Activated naive CD4-positive, alpha-beta T cell treated with Interleukin-2 at 50 U/mL for 16 hours (primary cell): ENCODE measurements at places on chromosomes 7 and 10.

DNA sequence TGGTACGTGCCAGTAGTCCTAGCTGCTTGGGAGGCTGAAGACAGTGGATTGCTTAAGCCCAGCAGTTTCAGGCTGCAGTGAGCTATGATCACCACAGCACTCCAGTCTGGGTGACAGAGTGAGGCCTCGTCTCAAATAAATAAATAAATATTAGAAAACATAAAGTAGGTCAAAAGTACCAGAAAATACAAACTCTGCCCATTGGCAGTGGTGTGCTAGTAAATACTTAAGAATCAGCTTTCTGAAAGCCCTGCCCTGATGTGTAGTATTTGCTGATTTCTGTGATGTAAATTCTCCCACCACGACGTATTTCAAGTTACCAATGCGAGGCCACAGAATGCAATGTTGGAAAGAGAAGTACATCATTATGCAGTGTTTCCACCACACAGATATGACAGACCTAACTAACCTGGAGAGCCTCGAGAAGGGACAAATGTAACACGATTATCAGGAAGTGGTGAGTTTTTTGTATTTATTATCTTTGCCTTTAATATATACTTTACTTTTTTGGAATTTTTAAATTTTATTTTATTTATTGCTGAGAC, 11.8 kb upstream of the MAP3K8 start:
- DNase-seq = no peak

DNA sequence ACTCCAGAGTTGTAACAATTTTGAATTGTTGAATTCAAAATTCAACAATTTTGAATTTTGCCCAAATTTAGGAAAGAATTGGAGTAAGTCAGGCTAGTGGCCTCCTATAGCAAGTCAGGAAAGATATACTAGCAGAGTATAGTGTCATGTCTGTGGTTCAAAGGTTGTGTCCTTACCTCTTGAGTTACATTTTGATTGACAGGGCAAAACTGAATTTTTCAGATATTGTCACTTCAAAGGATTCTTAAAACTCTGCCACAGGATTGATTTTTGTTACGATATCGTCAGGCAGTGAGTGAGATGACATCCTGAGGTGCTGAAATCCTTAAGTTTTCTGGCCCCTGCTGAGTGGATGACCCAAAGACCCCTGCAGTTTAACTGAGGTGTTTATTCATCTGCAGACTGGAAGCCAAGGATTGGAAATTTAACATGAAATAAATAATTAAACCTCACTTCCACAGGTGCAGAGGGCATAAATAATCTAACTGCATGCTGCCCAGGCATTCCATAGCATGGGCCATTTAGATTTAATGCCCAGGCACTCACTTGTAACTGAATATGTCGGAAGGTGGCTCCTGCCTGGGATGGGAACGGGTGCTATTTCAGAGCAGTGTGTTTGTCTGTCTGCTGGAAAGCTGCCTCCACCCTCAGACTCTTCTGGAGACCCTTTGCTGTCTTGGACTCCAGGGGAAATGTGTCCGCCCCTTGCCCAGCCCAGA, 50.8 kb downstream of the RBM20 start:
- no peak for DNase-seq

- no peak for DNase-seq
These were observed 252.4 kb downstream of the DIP2C start for GRCh38 chr10:436911-437665.

DNA sequence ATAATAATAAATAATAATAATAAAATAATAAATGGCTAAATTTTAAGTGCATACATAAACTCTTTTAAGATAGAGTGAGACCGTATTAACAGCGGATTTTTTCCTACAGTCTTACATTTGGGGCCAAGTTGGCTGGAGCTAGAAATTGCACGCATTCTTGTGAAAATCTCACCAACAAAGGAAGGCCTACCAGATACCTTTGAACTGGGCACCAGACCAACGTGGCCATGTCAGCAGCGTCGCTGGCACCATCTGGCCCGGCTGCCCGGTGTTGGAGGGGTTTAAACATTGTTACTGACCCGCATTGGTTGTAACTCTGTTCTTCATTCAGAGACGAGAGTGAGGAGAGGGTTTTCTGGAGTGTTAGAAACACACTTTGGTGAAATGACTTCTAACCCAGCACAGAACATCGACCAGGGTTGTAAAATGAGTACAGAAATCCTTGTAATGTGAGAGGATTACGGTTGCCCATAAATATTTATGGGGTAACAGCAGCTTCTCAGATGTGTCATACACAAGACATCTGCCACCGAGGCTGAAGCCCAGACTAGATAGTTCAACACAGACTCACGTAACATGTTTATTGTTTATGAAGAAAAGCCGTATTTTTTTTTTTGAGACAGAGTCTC, 34.6 kb upstream of the UNCX start:
- no peak for DNase-seq

DNA sequence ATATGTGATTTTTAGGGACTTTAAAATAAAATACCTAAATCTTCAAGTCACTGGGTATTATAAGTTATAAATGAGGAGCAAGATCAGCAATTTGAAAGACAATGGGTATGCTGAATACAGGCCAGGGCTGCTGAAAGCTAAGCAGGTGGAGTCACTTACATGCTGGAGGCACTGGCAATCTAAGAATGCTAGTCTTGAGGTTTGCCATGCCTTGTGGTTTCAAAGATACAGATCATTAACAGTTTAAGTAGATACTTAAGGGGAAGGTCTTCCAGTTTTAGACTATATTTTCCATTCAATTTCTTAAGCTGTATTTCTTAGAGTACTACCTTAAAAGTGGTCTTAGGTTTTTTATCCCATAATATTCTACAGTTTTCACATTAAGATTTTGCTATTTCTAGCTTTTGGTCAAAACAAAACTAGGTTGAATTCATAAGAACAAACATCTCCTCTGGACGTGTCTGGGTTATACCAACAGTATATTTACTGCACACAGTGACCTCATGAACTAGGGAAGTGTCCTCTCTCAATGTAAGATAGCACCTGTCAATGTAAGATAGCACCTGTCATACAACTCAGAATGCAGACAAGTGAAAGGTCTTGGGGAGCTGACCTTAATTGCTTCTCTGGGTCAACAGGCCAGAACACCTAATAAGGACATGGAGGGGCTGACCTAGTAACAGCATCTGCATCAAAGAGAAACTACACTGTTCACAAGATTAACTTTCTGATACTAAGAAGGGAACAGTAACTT, 2.0 kb downstream of the SRI start:
- DNase-seq = no peak

DNA sequence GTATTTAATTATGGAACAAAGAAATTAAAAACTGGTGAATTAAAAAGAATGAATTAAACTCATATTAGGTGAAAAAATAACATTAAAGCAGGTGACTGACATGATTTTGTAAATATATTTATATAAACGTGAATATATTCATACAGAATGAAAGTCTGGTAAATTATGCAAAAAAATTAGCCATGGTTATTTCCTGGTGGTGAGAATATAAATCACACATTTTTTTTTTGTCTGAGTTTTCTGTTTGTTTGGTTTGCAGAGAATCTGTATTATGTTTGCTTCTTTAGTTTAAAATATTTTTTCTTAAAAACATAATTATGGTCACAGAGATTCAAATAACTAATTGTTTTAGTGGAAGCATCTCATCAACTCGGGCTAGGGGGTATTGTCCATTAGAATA, 73.0 kb upstream of the CSTF2T start:
- DNase-seq = no peak

GRCh38 chr7:92781117-92781720, 55.2 kb downstream of the CDK6 start:
- DNase-seq = no peak

DNA sequence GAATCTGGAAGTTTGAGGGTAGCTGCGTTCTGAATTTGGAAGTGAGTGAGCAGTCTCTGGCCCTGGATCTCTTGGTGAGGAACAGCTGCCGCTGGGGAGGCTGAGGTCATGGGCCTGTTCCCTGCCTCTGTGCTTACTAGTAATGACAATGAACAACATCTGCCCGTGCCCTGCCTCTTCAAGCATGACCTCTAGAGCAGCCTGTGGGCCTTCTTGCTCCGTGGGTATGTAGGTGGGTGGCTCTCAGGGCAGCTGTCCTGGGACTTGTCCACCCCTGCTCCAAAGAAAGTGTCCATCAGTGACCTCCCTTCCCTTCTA, 186.2 kb downstream of the CXCL12 start:
- DNase-seq = no peak

GRCh38 chr10:27319752-27320431, 79.3 kb upstream of the ACBD5 start:
- DNase-seq = peak; percentile 6

DNA sequence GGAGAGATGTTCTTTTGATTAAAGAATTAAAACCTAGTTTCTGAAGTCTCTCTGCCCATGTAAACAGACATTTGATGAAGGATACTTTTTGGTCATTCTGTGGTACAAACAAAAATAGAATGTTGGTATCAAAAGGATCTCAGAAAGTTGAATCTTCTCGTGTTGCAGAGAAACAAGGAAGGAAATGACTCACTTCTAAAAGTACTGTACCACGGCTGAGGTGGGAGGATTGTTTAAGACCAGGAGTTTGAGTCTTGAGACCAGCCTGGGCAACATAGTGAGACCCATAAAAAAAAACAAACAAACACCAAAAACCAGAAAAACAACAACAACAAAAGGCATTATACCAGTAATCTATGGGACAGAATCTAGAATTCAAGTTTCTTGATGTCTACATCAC, 69.7 kb downstream of the PRSS58 start:
- DNase-seq = no peak

GRCh38 chr7:30727061-30727945, 24.6 kb upstream of the INMT start:
- DNase-seq = peak; percentile 31

DNA sequence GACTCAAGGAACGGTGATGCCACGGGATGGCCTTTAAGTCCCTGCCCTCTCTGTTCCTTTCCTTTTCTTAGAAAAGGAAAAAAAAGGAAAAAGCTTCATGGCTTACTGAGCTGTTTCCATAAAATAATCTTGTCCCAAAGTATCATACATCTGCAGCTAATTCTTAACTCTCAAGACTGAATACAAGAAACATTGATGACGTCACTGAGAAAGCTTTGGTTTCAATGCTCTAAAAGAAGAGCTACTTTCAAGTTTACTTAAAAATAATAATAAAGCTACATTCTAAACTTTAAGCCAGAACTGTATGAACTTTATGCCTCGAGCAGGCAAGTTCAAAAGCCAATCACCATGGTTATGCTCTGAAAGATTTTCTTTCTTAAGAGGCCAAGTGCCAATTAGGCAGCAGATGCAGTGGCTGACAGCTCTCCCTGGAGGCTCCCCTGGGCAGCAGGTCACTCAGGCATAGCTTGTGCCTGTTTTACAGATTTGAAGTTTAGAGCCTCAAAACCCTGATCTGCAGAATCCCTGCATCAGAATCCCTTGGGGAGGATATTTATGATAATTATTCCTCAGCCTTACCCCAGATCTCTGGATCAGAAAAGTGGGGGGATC, 165.0 kb downstream of the CHN2 start:
- DNase-seq = no peak

DNA sequence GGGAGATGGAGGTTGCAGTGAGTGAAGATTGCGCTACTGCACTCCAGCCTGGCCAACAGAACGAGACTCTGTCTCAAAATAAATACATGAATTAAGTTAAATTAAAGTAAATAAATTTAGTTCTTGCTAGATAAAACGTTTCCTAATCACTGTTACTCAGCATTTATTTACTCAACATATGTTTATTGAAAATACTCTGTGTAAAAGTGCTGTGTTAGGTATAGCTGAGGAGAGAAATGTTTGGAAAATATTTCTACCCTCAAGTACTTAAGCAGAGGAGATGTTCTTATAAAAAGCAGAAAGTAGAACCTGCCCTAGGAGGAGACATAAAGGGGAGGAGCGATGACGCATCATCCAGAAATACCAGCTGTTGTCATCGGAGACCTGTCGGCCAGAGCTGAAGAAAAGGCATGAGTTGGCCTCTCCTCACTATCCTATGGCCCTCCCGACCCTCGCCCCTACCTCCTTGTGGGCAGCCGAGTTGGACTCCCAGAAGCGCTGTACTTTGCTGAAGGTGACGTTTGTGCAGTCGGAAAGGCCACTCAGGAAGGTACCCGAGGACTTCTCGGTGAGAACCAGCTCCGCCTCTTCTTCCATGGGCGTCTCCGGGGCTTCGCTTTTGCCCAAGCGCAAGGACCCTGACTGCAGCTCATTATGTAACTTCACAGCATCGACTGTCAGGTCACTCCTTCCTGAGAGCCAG, 1.1 kb downstream of the RRP12 start:
- DNase-seq = peak; percentile 55

DNA sequence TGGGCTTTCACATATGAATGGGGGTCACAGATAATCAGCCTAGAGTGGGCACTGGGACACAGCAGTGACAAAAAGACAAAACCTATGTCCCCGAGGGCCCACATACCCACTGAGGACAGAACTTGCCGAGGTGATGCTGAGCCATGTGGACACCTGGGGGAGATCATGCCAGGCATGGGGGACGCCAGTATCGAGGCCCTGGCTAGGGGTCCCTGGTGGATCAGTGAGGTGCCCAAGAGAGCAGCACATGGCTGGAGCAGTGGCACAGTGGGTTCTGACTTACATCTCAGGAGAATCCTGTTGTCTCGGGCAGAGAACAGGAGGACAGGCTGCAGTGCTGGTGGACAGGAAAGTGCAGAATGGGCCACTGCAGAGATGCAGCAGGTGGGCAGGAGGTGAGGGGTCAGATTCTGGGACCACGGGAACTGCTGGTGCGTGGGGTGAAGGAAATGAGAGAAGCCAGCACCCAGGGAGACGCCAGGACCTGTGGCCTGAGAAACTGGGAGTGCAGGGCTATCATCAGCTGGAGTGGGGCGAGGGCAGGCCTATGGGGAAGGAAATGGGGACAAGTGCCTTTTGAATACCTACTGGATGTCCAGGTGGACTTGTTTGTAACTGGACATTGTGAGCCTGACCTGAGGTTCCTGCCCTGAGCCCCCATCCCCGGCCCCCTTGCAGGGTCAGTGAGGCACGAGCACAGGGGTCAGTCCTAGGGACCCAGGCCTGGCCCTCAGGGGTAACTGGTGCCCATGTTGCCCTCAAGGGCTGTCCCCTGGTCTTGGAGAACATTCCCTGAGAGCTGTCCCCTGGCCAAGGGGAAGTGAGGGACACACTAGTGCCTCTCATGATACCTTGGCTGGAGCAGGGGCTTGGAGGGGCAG, 91.2 kb upstream of the RET start:
- DNase-seq = no peak

DNA sequence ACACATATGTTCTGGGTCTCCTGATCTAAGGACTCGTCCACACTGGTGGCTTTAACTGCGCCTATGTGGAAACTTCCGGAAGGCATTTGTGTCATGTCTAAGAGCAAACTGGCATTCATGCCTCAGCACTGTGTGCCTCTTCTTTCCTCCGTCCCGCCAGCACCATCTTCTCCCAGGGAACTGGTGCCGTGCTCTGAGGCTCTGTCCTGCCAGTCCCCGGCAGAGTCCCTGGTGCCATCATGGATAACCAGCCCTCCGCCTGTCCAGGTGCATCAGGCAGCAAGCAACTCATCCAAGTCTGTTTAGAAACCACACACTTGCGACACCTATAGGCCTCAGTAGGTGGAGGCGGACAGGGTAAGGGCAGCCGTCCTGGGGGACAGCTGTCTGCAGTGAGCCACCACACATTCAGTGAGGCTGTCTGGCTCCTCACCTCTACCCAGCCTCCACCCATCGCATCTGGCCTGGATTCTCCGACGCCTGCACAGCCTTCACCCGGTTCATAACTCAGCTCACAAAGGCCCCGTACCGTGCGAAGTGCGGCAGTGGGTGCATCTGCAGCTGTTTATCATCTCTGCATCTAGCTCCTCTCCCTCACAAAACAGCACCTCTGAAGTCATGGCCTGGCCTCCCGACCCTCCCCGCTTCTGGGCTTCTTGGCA, 162.7 kb downstream of the DIP2C start:
- DNase-seq = no peak

GRCh38 chr7:6480323-6480660, 32.5 kb upstream of the DAGLB start:
- DNase-seq = no peak
